ENCODE measurements at places on chromosomes 1 and 21. TPM values are rescaled to one million over a fixed set of nuclear protein-coding genes. Genes with fewer than 3 reads are reported as not detected.

The RGL1 gene
- total RNA-seq = 14.9 TPM

The WLS gene
- total RNA-seq = 139 TPM

- peak; percentile 71 for DNase-seq
Observed at GRCh38 chr21:25790122-25790877, 55.5 kb downstream of the GABPA start.

DNA sequence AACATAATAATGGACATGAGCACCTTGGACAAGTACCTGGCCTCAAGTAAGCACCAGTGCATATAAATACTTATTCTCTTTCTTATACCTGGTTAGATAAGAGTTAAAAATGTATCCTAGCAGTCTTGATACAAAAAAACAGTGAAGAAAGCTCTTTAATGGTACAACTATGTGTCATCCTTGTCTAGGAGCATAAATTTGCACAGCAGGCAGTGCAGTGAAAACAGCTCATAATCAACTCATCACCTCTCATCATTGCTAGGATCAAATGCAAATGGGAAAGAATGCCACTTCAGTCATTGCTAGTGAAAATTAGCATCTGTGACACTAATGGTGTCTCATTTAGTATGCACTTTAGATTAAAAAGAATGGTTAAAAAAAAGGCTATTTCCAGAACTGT is 7.6 kb downstream of the SAMSN1 start:
- no peak for DNase-seq

GRCh38 chr1:29341936-29342335 is 105.6 kb downstream of the PTPRU start:
- no peak for DNase-seq

GRCh38 chr1:234866007-234866866 is 256.3 kb upstream of the IRF2BP2 start:
- peak; percentile 90 for DNase-seq

- DNase-seq = no peak
Observed at GRCh38 chr1:41633764-41634163, 149.3 kb upstream of the EDN2 start.

GRCh38 chr1:41631971-41632370 is 147.5 kb upstream of the EDN2 start:
- DNase-seq = no peak

DNA sequence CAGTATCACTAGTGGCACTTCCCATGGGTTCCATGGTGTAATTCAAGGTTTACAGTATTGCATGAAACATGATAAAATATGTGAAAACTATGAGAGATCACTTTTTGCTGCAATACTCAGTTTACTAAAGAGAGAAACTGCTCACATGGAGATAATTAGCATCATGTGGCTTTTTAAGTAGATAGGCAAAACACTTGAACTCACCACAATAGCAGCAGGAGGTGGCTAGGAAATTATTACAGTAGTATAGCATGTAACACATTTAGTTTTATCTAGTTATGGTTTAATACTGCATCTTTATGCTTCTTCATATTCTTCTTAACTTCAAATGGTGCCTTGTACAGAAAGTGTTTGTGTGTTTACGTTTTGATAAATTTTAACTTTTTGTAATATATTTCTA is 698.5 kb upstream of the BRINP3 start:
- no peak for DNase-seq

DNA sequence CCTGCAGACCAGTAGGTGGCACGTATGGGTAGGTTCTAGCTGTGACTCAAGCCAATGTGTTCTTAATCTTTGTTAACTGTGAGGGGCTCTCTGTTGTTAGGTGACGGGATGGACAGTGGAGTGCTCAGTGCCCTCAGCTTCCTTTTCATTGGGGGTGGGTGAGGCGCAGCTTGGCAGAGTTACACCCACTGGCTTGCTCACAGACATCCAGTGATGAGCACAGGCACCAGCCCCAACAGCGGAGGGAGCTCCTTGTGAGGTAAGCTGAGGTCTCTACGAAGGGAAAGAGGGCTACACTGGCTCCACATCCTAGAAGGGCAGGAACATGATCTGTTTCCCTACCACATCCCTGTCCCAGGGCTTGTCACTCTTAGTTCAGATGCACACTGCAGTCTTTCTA is 871.3 kb downstream of the LRRIQ3 start:
- no peak for DNase-seq

The ALX3 gene
- not detected for total RNA-seq

GRCh38 chr1:33234588-33234990 is 21.7 kb upstream of the ZNF362 start:
- no peak for DNase-seq

The LPAR3 gene
- 0.27 TPM for total RNA-seq

DNA sequence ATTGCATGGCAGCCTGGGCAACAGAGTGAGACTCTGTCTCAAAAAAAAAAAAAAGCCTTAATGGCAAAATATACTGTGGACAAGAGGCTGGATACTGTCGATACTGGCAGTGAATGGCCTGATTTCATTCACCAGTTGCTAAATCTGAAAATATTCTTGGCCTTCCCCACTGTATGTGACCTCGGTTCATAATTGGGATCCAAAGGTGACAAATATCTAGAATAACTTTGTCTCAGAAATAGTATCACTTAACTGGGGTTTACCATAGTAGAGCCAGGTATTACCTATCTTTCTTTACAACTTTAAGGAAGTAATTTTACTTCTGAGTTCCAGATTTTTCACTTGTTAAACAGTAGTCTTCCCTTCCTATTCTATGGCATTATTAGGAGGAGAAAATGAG is 8.4 kb downstream of the MTF2 start:
- DNase-seq = no peak

DNA sequence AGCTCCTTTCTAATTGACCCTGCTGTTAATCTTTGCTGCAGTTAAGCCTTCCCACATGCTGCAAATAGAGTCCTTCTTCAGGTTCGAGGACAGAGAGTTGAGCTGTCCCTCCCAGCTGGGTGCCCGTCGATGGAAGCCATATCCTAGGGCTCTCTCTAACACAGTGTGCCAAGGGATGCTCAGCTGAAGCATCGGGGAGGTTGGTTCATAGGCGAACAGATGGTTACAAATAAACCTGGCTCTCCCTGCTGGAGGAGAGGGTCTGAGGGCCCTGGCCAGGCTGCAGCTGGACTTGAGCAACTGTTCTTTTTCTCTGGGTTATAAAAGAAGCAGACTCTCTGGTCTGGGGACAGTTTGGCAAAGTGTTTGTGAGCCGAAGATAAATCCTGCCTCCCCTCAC is 120.3 kb upstream of the C8B start:
- DNase-seq = no peak

The CLCA4 gene
- total RNA-seq = not detected

The B3GALNT2 gene
- total RNA-seq = 26.8 TPM

DNA sequence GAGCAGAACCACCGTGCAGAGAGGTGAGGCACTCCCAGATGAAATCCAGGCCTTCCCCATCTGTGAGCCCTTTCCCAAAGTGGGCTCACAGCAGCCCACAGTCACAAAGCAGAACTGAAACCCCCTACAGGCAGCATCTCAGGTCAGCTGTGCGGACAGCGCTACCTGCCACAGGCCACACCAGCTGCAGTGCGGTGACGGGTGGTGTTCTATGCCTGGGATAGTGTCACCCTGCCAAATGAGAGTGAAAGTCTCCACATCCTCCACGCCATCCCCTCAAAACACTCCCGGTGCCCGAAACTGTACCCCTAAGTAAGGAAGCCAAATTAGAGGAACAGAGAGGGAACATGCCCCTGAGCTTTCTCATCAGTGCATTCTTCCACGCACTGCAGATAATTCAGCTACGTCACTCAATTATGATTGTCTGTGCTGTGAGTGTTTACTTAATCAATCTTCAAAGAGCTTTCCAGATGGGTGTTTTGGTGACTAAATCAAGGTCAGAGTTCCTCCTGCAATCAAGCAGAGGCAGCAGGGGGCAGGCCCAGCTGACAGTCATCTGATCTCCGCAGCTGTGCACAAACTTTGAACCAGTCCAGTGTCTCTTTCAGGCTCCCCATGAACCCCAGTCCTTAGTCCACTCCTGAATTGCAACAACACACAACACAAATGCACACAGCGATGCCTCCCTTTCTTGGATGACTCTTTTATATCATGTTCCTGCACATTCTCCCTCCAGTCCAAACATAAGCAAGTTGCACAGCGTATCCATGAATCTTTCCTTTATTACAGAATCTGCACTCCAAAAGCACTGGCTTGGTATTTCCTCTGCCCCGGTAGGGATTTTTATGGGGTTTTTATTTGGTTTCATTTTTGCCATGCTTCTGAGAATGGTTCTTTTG is 150.0 kb downstream of the TOMM20 start:
- peak; percentile 77 for DNase-seq

GRCh38 chr1:88061492-88062177 is 622.4 kb upstream of the PKN2 start:
- peak; percentile 54 for DNase-seq

The TBX19 gene
- total RNA-seq = 0.17 TPM

The PGLYRP4 gene
- not detected for total RNA-seq

- peak; percentile 63 for DNase-seq
Observed at GRCh38 chr1:54671985-54672608, 30.5 kb downstream of the MROH7 start.

The TRIM45 gene
- total RNA-seq = 0.92 TPM

GRCh38 chr1:54485416-54485815 is 62.6 kb upstream of the ACOT11 start:
- no peak for DNase-seq

- no peak for DNase-seq
Observed at GRCh38 chr1:70714149-70714548, 303.1 kb downstream of the CTH start.

DNA sequence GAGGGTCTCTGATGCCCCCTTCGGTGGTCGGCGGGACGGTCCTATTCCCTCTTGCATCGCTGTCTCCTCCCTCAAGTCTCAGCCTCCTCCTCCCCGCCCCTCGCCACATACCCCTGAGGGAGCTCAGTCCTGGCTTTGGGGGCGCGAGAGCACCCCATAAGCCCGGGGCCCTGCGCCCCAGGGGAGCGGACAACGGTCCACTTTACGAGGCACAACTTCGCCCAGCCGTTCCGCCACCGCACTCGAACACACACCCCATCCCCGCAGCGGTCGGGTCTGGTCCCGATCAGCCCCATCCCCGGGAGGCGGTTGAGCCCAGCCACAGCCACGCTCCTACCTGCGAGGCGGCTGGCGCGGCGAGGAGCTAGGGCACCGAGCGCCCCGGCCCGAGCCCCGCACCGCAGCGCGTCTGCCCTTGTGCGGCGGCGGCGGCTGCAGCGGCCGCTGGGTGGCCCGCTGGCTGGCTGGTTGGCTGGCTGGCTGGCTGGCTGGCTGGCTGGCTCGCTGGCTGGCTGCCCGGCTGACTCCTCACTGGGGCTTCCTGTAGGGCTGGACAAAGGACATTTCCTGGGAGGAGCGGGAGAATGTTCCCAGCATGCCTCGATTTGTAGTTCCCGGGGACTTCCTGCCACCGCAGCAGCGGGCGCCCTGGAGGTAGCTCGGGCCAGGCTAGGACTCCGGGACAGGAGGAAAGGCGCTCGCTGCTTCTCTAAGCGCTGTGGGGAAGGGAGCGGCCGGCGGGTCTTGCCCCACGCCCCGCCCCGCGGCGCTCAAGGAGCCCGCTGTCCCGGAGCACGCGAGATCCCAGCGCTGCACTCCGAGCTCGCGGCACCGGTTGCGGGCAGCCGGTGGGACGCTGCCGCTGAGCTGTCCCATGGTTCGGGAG is at the start of gene ZNF697:
TSS of gene ZNF697 (minus strand) at position 533 of the 886 bp plus-strand sequence. CDS start 22,166 bp downstream, outside the sequence.
- DNase-seq = peak; percentile 98

The PROX1 gene
- total RNA-seq = 0.21 TPM
